ENCODE measurements at places on chromosomes 12 and 14.

GRCh38 chr12:55727643-55728185, 1.1 kb downstream of the CD63 start:
- no peak for ATAC-seq

- no peak for ATAC-seq
These were observed 216.8 kb downstream of the TTC8 start for GRCh38 chr14:89041257-89041582.

GRCh38 chr14:76977793-76978720, 50.5 kb downstream of the IRF2BPL start:
- peak; percentile 99 for ATAC-seq

GRCh38 chr12:133130808-133131128, 341 bp downstream of the ZNF10 start:
- ATAC-seq: no peak

DNA sequence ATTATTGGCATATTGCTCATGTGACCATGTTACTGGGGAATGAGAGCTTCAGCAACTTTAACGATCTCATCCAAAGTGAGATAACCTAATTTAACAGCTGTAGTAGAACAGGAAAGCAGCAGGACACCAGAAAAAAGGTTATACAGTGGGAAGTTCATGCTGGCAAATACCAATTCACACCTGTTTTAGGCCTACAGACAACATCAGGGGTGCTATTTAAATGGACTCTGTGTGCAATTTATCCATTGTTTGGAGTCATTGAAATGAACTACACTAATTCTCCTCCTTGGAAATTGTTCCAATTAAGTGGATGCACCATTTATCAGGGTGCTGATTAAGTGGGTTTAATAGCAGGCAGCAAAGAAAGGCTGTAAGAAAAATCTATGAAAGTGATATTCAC, 424.4 kb upstream of the LMO3 start:
- ATAC-seq: no peak

- peak; percentile 76 for ATAC-seq
These were observed at the start of gene TRMT61A for GRCh38 chr14:103528587-103529382. Gene TRMT61A, plus strand, starts transcription at chr14:103529196. Its CDS starts 783 bp downstream, at chr14:103529979.

- ATAC-seq: no peak
These were observed 316.2 kb upstream of the NAV3 start for GRCh38 chr12:77514511-77514910.

GRCh38 chr12:4824380-4824779, 85.3 kb upstream of the KCNA1 start:
- ATAC-seq: no peak

DNA sequence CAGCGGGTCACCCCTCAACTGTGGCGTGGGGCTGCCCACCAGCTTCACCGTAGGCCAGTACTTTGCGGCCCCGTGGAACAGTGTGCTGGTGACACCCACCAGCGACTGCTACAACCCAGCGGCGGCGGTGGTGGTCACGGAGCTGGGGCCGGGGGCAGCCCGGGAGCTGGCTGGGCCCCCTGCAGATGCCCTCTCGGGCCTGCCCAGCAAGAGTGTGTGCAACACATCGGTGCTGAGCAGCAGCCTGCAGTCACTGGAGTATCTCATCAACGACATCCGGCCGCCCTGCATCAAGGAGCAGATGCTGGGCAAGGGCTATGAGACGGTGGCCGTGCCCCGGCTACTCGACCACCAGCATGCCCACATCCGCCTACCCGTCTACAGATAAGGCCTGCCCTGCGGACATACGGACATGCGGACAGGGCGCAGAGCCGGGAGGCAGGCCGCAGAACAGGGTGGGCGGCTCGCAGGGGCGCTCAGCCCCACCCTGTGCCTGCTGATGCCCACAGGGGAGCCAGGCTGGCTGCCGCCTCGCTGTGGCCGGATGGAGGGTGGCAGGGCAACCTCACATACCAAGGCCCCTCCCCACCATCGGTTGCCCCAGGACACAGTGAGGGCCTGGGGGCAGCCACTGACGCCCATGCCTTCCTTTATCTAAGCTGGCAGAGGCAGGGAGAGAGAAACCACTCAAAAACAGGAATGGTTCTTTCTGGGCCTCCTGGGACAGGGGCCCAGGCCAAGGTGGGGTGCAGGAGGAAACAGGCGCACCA, 55.5 kb downstream of the FAM222A start:
- ATAC-seq: no peak

DNA sequence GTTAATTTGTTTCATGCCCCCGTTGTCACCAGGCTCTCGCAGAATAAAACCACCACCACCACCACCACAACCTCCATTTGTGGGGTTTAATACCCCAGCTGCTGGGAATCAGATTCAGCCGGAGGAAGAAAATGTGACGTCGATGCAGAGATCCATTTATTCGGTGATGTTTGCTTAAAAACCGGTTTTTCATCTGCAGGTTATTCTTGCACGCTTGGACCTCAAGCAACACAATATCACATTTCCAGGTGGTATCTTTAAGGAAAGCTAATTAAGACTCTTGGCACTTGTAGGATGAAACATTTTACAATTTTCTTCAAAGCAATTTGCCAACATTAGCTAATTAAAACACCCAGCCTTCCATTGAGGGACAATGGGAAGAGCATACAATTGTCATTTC, 39.8 kb downstream of the SPRING1 start:
- ATAC-seq: no peak

GRCh38 chr14:76280221-76280620, 95.7 kb upstream of the ESRRB start:
- no peak for ATAC-seq

- ATAC-seq: no peak
These were observed 623.2 kb downstream of the CCER1 start for GRCh38 chr12:90331821-90332220.

DNA sequence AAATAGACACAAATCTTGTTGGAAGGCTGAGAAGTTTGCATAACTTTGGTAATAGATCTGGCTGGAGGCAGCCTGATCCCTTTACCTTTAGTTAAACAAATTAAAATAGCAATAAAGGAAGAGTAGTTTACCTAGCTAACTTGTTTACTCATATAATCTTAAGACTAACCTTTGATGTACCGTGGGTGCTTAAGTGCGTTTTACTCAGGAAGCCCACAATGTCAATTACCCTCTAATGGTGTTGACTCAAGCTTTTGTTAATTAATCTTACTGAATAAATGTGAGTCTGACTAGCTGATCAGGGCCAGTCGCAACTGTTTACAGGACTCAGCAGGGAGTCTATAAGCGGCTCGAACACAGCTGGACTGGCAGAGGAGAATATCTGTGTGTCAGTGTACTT, 51.5 kb downstream of the FAR2 start:
- ATAC-seq: no peak

GRCh38 chr14:59228421-59228820, 40.0 kb downstream of the DAAM1 start:
- ATAC-seq: no peak

DNA sequence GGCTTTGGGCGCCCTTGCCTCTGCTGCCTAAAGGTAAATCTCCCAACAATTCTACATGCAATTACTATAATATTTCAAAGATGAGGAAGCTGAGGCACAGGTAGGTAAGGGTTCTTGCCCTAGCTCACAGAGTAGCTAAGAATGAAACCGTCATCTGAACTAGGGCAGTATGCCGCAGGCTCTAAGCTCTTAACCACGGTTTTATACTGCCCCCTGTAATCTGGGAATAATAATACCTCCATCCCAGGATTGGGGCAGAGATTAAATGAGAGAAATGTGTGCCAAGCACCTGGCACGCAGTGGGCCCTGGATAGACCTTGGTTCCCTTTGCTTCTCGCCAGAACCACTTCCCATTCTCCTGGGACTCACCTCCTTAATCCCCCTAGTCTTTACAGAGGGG, 1.5 kb upstream of the HRK start:
- no peak for ATAC-seq

DNA sequence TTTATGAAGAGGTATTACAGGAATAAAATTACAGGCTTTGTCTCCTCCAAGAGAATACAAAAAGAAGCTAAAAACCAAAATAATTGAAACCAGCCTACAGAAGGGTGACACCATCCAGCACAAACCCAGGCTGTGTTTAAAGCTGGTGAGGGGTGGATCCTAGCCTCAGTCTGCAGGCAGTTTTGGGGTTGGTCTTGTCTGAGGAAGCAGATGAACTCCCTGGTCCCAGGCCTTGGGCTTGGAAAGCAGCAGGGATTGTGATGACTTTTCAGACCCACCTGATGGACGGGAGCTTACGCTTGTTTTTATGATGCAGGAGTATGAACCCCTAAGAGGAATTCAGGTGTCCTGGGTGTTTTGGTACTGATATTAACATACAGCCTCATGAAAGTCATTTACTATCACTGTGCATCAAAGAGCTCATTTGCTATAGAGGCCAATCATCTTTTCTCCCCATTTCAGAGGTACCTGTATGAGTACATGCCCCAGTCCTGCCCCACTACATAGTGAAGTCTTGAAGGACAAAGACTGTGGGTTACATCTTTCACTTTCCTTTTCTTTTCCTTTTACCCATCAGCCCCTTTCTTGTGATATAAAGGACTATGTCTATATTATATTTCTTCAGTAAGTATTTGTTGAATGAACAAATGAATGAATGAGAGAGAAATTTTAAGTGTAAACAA, 18.1 kb downstream of the PRICKLE1 start:
- ATAC-seq: no peak

DNA sequence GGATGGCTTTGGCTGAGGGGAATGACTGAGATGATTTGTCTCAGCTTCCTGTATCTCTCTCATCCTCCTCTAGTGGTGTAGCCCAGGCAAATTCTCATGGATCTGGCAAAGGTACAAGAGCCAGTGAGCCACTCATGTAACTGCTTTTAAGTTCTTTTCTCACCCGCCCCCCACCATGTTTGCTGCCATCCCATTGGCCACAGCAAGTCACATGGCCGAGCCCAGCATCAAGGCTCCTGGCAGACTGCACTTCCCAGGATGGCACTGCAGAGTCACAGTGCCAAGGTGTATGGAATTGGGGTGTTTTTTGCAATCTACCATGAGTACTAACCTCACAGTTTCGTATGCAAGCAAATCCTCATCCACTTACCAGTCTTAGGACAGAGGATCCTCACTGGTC, 50.9 kb downstream of the CHST11 start:
- no peak for ATAC-seq

DNA sequence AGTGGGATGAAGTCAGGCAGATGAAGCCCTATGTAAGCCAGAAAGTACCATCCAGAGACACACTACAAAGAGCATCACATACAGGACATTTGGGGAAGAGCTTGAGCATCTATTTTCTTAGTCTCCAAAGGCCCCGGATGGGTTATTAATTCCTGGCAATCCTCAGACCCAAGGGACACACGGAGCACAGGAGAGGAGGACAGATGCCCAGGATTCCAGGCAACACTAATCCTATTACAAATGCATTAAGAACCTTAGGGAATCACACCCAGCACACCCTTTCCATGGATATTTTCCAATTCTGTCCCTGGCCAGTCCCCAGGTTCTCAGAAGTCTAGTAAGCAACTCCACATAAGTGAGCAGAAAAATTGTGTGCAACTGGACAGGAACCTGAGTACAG, 65.9 kb downstream of the CMKLR1 start:
- ATAC-seq: no peak

- ATAC-seq: no peak
These were observed 148.9 kb downstream of the CRADD start for GRCh38 chr12:93825931-93826555.

- ATAC-seq: no peak
These were observed 65.1 kb upstream of the TRHDE start for GRCh38 chr12:72207079-72207478.

DNA sequence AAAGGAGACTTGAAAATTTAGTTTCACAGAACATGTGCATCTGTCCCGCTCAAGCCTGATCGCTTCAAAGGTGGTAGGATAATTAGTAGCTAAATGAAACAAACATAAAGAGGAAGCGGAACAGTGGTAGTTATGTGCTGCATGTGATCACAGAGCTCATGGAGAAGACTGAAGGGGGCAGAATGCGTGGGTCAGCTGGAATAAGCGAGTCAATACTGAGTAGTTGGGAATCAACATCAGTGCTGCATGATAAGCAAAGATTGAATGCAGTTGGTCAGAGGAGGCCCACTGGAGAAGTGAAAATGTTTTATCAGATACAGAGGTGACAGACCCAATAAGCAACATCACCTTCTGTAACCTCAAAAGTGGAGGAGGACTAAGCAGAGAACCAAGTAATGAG, 95.1 kb upstream of the RFX4 start:
- no peak for ATAC-seq

- no peak for ATAC-seq
These were observed 22.3 kb downstream of the GALNT8 start for GRCh38 chr12:4742416-4742970.

DNA sequence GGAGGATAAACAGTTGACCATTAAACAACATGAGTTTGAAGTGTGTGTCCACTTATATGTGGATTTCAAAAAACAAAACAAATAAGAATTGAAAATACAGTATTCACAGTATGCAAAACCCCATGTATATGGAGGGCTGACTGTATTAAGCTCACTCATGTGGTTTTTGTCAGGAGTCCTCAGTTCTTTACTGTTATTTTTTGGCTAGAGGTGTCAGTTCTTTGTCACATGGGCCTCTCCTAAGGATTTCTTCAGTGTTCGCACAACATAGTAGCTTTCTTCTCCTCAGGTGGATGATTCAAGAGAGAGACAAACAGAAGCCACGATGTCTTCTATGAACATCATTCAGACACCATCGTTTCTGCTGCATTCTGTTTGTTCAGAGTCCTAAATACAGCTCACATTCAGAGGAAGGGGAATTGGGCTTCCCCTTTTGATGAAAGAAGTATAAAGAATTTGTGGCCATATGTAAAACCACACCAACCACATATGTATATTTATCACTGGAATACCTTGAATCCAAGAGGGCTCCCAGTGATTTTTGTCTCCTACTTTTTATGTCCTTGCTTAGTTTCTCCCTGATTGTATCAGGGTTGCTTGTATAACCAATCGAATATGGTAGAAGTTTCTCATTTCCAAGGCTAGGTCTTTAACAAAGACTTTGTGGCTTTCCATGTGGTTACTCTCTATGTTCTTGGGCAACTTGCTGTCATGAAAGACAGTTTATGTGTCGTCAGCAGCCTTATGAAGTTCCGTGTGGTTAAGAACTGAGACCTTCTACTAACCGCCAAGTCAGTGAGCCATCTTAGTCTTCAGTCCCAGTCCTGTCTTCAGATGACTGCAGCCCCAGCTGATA, 18.9 kb downstream of the MNAT1 start:
- ATAC-seq: peak; percentile 97

- no peak for ATAC-seq
These were observed 69.0 kb downstream of the PPM1H start for GRCh38 chr12:62865937-62866336.

All from activated CD4-positive, CD25-positive, alpha-beta regulatory T cell treated with anti-CD3 and anti-CD28 coated beads, Interleukin-2, amount 50 U/mL, for 24 hours (primary cell).